Right lobe of liver (tissue), 6 donors: ENCODE measurements at places on chromosomes 11 and 22.

DNA sequence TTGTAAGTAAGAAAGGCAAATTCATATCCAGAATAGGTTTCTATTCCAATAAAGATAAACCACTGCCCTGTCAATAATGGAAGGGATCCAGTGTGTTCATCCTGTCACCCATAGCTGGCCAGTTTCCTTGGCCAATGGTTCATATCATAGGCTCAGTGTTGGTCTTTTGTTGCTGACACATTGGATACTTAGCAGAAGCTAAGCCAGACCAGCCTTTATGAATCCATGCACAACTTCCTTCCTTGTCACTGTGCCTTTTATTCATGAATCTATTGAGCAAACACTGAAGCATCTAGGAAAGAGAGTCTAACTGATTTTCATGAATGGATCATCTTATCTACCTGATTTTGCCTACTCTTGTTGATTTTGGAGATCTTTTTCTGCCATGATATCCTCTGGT lies 20.0 kb downstream of the OR2AT4 start:
- no peak for DNase-seq

DNA sequence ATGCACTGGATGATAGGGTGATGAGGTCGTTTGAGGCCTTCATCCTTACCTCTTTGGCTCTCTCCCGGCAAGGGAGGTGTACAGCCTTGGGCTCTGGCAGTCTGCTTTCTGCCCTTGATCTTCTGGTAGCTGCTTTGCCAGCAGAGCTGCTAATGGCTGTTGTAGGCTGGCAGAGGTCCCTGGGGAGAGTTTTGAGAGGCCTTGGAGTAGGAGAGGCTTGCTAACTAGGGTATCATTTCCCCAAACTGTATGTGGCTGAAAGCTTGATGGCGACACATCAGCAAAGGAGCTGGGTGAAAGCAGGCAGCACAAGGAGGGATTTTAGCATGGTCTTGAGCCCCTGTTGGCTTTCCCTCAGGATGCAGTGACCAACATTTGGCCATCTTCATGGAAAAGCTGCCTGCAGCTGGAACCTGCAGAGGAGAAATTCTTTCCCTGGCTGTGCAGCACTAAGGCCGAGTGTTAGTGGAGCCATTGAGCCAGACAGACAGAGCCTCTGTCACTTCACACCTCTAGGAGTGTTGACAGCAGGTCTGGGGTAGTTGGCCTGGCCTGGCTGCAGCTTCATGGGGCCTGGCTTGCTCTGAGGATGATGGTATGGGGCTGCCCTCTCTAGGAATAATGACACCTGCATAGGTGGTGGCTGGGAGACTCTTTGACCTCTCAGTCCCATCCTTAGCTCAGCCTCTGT lies 3.5 kb upstream of the AMPD3 start:
- DNase-seq: no peak

DNA sequence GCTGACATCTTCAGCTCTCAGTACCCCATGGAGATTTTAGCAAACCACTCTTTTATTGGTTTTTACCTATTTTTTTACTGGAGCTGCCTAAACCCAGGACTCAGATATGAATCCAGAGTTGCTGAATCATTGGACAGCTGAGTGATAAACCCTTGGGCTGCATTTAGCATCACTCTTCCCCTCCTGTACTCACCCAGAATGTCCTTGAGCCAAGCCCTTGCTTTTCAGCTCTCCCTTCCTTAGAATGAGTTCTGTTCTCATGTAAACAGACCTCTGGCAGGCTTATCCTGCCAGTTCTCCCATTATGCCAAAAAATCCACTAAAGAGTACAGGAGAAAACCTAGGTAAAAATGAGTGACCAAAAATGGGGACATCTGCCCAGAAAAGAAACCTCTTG lies 200.1 kb upstream of the POU2AF2 start:
- DNase-seq: no peak

GRCh38 chr11:126310992-126311310 lies 7.1 kb downstream of the DCPS start:
- DNase-seq: no peak

DNA sequence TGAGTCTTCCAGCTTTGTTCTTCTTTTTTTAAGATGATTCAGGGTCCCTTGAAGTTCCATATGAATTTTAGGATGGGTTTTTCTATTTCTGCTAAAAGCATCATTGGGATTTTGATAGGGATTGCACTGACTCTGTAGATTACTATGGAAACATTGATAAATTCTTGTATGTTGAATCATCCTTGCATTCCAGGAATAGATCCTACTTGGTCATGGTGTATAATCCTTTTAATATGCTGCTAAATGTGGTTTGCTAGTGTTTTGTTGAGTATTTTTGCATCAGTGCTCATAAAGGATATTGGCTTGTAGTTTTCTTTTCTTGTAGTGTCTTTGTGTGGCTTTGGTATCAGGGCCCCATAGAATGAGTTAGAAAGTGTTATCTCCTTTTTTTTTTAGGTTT lies 34.9 kb upstream of the PHOX2A start:
- DNase-seq: no peak

- no peak for DNase-seq
These were observed 139.8 kb upstream of the MTNR1B start for GRCh38 chr11:92829671-92830070.

DNA sequence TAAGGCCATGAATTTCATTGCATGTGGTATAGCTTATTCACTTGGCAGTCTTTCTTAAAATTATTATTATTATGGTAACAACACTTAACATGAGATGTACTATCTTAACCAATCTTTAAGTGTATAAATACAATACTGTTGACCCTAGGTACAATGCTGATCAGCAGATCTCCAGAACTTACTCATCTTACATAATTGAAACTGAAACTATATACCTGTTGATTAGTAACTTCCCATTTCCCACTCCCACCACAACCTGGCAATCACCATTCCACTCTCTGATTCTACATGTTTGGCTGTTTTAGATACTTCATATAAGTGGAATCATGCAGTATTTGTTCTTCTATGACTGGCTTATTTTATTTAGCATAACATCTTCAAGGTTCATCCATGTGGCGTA lies 150.2 kb upstream of the POU2AF2 start:
- DNase-seq: no peak
